ENCODE measurements at places on chromosomes 7 and 10. TPM values are rescaled to one million over a fixed set of nuclear protein-coding genes. Genes with fewer than 3 reads are reported as not detected.

- no peak for DNase-seq
Observed at GRCh38 chr7:30731581-30731980, 20.4 kb upstream of the INMT start.

DNA sequence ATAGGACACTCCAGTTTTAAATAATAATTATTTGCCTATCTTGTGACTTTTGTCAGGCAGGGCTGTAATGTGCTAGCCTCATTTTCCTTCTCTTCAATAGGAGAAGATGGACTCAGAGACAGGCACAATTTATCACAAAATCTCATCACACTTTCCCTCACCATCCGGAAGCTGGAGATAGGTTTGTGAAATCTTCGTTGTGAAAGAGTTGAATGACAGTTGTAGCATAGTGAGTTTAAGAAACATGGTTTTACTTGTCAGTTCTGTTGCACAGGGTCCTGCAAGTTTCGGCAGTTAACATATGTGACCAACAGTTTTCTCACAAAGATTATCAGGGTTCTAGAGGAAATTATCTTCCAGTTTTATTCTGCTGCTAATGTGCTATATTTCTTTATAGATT, 37.7 kb upstream of the MAP3K8 start:
- DNase-seq, result no peak

GRCh38 chr10:1709161-1709560, 28.2 kb downstream of the ADARB2 start:
- no peak for DNase-seq

DNA sequence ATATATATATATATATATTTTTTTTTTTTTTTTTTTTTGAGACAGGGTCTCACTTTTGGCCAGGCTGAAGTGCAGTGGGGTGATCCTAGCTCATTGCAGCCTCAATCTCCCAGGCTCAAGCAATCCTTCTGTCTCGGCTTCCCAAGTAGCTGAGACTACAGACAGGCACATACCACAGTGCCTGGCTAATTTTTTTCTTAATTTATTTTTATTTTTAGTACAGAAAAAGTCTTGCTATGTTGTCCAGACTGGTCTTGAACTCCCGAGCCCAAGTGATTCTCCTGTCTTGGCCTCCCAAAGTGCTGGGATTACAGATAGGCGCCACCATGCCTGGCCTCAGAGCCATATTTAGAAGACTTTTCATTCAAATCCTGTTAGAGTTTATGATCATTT, 79.6 kb downstream of the PRTFDC1 start:
- DNase-seq, result no peak

The LYZL1 gene
- total RNA-seq, result not detected

Data from glomerular endothelial cell (primary cell).